CD4-positive, alpha-beta T cell treated with Interleukin-6 for 4 hours (primary cell): ENCODE measurements at places on chromosomes 1 and 21.

- DNase-seq, result no peak
Observed at GRCh38 chr1:187696073-187696472, 867.3 kb downstream of the PLA2G4A start.

- no peak for DNase-seq
Observed at GRCh38 chr21:17003258-17003615, 509.6 kb upstream of the CXADR start.

DNA sequence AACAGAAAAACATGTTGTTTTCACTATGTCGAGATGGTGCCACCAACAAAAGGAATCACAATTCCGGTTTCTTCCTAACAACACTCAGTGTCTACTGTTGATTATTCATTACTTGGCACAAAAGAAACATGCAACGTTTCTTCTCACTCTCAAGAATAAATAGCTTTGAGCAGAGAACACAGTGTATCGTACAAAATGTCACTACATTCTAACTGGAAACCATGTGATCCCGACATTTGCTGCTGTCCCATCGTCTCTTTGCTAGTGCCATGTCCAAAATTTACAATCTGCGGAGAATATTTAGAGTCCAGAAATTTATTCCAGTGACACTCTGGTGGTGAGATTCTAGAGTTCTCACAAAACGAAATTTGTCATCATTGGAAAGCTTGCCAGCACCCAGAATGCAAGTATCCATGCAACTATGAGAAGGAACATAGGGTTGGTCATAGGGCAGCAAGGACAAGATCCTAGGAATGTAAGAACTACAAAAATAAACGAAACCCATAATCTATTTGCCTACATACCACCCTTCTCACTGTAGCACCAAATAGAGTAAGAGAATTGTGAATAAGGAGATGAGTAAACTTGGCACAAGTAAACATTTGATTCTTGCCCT is 505.1 kb downstream of the LTN1 start:
- no peak for DNase-seq

DNA sequence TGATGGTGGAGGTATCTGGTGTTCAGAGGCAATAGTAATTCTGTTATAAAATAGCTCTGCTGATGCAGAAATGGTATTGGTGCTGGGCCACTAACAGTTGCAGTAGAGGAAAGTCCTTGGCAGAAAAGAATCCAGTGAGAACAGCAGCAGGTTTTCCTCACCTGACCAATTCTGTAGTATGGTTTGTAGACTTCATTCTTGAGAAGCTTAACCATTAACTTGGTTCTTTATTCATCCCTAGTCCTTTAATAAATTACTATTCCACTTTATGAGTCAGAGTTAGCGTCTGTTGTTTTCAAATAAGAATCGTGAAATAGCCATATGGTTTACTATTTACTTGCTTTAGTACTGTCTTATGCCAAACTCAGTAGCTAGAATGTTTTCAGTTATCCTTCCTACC is 128.5 kb upstream of the SERTAD4 start:
- no peak for DNase-seq

DNA sequence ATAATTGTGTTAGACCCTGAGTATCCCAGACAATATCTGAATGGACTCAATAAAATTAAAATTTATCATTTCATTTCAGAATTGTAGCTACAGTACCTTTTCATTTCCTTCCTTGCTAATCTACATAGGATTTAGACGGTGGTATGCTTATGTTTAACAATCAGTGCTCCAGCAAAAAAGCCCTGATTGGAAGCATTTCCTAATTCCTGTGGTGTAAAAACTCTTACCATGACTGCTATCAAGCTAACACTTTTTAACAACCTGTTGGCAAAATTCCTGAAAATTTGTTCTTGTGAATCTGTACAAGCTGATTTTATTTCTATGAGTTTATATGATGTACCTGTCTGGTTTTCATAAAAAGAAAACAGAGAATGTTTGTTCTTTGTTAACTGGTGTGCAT is 5.2 kb upstream of the FNBP1L start:
- no peak for DNase-seq

DNA sequence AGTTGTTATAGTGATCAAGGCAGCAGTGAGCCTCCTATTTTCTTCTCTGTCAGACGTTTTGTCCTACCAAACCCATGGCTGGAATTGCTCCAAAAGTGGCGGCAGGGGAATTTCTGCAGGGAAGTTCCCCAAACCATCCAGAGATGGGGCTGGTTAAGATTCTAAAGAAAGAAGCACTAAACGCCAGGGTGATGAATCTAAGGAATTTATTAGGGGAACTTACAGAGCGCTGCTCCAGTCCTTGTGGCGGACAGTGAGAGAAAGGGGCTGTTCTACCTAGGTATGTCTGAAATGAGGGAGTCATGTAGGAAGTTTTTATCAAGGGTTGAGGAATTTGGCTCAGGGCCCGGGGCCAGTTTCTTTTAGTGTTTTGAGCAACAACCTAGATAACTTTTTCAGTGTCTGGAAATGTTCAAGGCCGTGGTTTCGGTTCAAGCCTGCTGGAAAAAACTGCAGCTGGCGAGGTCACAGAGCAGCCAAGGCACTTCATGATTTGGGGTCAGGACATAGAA is 222.4 kb upstream of the B3GALT2 start:
- peak; percentile 18 for DNase-seq
